ENCODE measurements at places on chromosomes 7 and 10.
A peak's percentile ranks its signal among the peaks of the same experiment; 100 is the strongest.

DNA sequence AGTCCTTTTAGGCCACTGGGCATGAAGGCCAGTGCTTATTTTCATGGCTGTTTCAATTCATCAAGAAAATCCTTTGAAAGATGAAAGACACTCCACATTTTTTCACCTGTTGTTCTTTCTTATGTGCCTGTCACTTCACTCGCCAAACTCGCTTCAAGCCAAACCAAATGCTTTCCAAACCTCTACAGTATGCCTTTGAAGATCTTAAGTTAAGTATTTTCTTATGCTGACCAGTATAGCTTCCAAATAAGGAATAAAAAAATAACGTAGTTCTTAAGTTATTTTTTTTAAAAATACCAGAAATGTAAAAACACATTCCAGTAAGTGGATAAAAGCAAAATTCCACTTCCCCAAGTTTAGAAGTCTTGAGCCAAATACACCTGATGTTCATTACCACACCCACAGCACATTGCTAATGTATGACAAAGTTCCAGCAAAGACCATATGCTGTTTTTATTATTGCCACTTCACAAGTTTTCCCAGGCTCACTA is 186.1 kb downstream of the MTERF1 start:
- peak; percentile 73 for DNase-seq

- DNase-seq, result peak; percentile 67
Observed at GRCh38 chr10:119655566-119656001, 4.4 kb downstream of the BAG3 start.

GRCh38 chr7:139733751-139734150 is 44.0 kb downstream of the HIPK2 start:
- DNase-seq, result no peak

- DNase-seq, result no peak
Observed at GRCh38 chr7:138515001-138515528, 55.0 kb downstream of the TRIM24 start.

GRCh38 chr10:5943536-5943935 is 33.8 kb downstream of the IL15RA start:
- no peak for DNase-seq

GRCh38 chr7:102413091-102413490 is 16.9 kb downstream of the PRKRIP1 start:
- no peak for DNase-seq

DNA sequence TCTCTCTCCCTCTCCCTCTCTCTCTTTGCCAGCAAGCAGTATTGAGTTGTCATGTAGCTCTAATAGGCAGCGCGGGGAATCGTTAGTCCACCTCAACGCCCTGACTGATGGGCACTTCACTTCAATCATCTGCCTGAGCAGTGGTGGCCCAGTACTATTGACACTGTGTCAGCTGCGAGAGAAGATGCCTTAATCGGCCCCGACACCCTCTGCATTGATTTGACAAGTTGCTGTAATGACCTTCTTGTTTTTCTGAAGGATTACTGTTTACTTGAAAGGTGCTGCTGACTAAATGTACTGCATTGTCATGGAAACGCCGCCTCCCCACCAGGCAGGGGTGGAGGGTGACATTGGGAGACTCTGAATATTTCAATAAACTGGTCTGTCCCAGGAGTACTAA is 913.8 kb downstream of the KCNMA1 start:
- no peak for DNase-seq

- peak; percentile 34 for DNase-seq
Observed at GRCh38 chr10:44635176-44635575, 250.3 kb upstream of the CXCL12 start.

DNA sequence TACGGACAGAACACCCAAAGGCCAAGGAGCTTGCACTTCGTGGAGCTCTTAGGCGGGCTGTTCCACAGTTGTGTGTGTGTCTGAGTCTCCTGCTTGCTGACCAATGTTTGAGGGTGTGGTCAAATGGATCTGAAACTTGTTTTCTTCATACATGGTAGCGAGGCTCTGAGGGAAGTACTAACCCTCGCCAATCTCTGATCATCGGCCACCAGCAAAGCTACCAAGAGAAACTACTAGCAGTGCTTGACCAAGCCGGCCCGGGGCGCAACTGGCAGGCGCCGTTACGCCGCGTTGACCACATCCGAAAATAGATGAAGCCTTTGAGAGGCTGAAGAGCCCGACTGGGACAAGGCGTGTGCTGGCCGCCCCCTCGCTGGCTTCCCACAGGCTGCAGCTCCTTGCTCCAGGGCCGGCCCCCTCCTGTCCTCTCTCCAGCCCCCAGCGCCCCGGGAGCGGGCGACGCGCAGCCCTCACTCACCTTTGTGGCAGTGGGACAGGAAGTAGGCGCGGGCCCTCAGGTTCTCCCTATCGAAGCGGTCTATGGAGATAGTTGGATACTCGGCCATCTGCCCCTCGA is 384 bp downstream of the DCLRE1C start:
- peak; percentile 31 for DNase-seq

GRCh38 chr10:13627459-13628310 is 40.9 kb downstream of the PRPF18 start:
- no peak for DNase-seq

- DNase-seq, result peak; percentile 21
Observed at GRCh38 chr7:73623798-73624668, at the start of gene MLXIPL. TSS of gene MLXIPL (minus strand) at chr7:73624522. CDS start at chr7:73624492, 30 bp downstream.

GRCh38 chr7:106598663-106599342 is 62.2 kb downstream of the CCDC71L start:
- peak; percentile 62 for DNase-seq

GRCh38 chr7:64992971-64993370 is 2.1 kb upstream of the ZNF117 start:
- no peak for DNase-seq

- DNase-seq, result no peak
Observed at GRCh38 chr7:5339955-5340354, 57.2 kb downstream of the SLC29A4 start.

DNA sequence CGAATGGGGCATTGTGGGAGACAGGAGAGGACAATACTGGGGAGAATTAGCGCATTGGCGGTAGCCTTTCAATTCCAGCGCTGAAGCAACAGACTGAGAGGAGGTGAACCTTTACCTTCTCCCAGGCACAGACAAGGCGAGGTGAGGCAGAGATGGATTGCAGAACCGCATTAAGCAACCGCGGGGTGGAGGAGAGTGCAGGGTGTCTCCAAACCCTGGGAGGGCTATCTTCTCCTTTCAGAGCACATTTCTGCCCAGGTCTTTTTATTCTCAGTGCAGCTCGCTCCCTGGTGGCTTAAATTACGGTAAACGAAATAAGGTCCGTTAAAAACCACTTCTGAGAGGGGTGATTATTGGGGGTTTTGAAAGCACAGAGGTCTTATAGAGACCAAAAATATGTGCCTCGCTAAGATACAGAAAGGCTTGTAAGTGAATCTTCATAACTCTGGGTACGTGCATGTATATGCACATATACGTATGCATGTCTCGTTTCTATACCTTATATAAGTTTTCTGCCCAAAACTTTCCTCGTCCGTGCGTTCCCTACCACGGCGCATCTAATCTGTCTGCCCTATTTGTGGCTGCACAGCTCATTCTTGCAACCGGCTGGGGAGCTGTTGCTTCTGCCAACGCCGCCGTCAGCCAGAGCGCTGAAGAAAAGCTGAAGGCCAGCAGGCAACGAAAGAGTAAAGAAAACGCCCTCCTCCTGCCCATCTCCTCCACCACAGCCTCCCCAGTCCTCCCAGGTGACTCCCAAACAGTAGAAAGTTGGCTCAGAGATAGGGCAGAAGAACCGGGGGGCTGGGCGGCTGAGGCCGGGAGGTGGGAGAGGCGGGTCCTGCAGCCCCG is 895 bp upstream of the ZNF804B start:
- DNase-seq, result peak; percentile 10

DNA sequence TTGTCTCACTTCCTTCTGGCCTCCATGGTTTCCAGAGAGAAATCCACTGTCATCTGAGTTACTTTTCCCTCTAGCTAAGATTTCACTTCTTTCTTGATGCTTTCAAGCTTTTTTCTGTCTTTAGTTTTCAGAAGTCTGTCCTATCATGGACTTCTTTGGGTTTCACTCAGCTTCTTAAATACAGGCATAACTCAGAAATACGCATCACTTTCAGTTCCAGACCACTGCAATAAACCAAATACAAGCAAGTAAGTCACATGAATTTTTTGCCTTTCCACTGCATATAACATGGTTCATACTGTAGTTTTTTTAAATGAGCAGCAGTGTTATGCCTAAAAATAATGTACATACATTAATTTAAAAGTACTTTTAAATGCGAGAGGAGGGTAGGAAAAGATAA is 48.7 kb downstream of the STK17A start:
- no peak for DNase-seq

- DNase-seq, result no peak
Observed at GRCh38 chr7:20785157-20786048, 1.3 kb downstream of the SP8 start.

- peak; percentile 80 for DNase-seq
Observed at GRCh38 chr10:61975391-61975932, 74.0 kb downstream of the ARID5B start.

- DNase-seq, result peak; percentile 23
Observed at GRCh38 chr10:43076876-43077420, at the start of gene RET. TSS of gene RET (plus strand) at chr10:43077069. CDS start at chr10:43077259, 190 bp downstream.

- DNase-seq, result no peak
Observed at GRCh38 chr7:114181280-114181679, 233.3 kb upstream of the FOXP2 start.

- peak; percentile 22 for DNase-seq
Observed at GRCh38 chr10:12397941-12398340, 48.6 kb downstream of the CAMK1D start.

GRCh38 chr10:74766501-74766900 is 59.9 kb upstream of the KAT6B start:
- no peak for DNase-seq

DNA sequence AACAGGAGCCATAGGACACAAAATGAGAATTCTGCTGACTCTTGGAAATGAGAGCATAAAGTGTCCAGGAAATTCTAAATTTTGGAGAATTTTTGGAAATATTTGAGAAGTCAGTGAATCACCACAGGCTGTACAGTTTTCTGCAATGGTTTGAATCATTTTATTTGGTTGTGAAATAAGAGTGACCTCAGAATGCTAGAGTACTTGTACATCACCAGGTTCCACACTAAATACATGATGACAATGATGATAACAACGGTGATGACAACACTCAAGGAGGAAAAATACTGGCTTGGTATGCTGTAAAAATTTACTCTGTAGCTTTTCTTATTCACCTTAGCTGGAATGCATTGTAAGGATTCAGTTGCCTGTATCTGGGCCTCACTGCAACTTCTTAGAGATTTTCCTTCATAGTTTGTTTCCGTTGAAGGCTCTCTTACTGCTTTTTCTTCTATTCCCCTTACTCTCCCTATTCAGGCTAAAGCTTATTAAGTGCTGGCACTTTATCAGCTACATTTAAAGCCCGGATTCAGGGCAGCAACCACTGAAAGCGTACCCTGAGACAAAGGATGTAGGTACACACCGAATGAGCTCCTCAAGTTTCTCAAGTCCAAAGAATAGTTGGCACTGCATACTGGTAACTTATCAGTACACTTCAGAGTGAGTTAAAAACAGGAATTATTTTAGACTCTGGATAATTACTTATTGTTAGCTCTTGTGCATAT is 30.2 kb upstream of the NME8 start:
- DNase-seq, result no peak

DNA sequence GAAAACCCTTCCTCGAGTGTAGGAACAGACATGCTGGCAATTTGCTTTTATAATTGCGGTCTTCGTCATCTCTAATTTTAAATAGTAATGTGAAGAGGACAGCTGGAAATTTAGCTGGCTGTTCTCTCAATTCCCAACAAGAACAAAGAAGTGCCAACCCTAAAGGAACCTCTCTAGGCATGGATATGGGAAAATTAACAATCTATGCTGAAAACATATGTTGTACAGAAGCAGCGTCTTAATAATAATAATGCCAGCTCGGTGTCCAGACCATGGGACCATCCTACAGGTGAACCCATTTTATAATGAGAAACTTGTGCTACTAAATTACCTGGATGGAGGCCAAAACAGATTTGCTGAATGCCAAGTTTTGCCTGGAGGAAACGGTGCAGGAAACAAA is 641.4 kb upstream of the MGMT start:
- no peak for DNase-seq

- DNase-seq, result no peak
Observed at GRCh38 chr10:45581582-45582385, 90.8 kb downstream of the ZFAND4 start.

DNA sequence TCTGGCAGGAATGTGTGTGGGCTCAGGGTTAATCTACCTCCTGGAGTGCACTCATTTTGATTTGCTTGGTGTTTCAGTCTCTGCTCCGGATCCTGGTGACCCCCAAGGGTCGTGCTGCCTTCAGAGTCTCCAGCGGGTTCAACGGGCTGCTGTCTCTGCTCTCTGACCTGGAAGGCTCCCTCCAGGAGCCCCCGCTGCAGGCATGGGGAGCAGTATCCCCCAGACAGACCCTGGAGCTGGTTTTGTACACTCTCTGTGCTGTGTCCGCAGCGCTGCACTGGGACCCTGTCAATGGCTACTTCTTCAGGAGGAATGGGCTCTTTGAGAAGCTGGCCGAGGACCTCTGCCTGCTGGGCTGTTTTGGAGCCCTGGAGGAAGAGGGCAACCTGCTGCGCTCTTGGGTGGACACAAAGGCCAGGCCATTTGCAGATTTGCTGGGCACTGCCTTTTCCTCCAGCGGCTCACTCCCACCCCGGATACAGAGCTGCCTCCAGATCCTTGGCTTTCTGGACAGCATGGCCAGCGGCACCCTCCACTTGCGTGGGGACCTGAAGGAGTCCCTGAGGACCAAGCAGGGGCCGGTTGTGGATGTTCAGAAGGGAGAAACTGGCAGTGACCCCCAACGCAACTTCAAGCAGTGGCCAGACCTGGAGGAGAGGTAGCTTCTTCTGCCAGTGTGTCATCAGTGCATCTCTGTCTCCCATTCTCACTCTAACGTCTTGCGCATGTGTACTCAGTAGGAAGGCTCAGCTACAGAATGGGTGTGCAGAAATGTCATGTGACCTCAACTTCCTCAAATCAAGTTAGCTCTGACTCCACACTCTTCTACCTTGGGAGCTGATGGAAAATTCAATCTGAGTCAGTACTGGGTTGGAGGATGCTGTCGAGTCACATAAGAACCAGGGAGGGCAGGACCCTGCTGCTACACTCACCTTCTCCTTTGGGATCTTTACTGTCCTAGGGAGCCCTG is 58.5 kb downstream of the WDFY4 start:
- DNase-seq, result no peak

DNA sequence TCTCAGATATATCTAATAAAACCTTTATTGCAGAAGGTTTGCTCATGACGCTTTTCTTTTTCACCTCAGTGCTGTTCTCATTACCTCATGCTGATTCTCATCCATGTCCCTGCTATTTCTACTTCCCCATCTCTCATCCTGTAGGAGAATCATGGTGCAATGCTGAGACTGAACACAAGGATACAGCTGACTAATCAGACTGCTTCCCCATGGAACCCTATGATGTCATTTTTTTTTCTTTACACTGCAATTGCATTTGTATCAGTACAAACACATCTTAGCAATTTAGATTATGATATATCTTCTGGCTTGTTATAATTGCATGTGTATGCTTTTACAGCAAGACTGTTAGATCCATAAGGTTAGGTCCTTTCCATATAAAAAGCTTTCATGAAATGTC is 93.7 kb downstream of the SEMA3A start:
- DNase-seq, result peak; percentile 48

- DNase-seq, result no peak
Observed at GRCh38 chr7:64433590-64433989, 119.8 kb downstream of the ZNF736 start.

GRCh38 chr10:74079936-74080590 is 70.6 kb downstream of the AP3M1 start:
- DNase-seq, result peak; percentile 48

- DNase-seq, result peak; percentile 5
Observed at GRCh38 chr7:67842571-67842970, 845.9 kb downstream of the TYW1 start.

GRCh38 chr10:70584909-70585544 is 17.5 kb downstream of the PRF1 start:
- no peak for DNase-seq

GRCh38 chr7:91582799-91583477 is 297.6 kb downstream of the MTERF1 start:
- no peak for DNase-seq
